MCF 10A (cell line): ENCODE measurements at places on chromosomes 2 and 18.

- no peaks in the 10 kb centered on the region for H3K4me1 ChIP-seq
- no peaks in the 10 kb centered on the region for H3K27me3 ChIP-seq
- no peaks in the 10 kb centered on the region for H3K36me3 ChIP-seq
- H3K4me3 ChIP-seq = no peak overlapping the region
Measured at GRCh38 chr18:79552696-79553095, 126.9 kb upstream of the CTDP1 start.

- no peaks in the 10 kb centered on the region for H3K36me3 ChIP-seq
- peaks cover 31% of the 10 kb centered on the region for H3K27me3 ChIP-seq
- H3K4me1 ChIP-seq = no peaks in the 10 kb centered on the region
- H3K4me3 ChIP-seq = no peak overlapping the region
Measured at GRCh38 chr2:224354632-224355211, 47.2 kb downstream of the FAM124B start.

DNA sequence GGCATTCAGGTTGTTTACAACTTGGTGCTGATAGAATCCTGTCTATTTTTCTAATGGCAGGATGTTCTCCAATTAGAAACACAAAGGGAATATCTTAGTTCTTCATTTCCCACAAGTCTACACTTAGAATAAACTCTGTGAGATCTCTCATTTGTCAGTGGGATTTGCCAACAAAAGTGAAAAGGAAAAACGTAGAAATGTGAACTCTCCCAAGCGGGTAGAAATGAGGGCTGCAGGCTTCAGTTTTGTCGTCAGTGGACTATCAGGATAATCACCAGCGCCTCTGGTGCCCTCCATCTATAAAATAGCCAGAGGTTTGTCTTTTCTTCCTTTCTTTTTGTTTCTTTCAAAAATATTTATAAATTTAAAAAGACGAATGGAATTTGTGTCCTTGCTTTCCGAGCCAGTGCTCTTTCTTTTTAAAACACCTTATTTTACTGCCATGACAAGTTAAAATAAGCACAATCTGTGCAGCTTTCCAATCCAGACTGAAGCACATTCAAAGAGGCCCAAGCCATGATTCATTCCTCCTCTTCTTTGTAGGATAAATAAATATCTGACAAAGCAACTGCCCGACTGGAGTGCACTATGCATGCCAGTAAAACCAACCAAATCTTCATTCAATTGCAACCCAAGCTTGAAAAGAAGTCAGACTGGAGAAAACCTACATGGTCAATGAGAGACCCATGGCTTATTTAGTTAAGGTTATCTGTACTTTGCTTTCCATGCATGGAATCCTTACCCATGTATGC, 185.8 kb downstream of the ANKRD44 start:
- H3K4me1 ChIP-seq = no peaks in the 10 kb centered on the region
- H3K36me3 ChIP-seq = no peaks in the 10 kb centered on the region
- H3K4me3 ChIP-seq = no peak overlapping the region

GRCh38 chr2:11611251-11611650, 58.7 kb downstream of the NTSR2 start:
- peaks cover 12% of the 10 kb centered on the region for H3K36me3 ChIP-seq
- H3K27ac ChIP-seq = peak overlapping the region; percentile 59
- H3K4me1 ChIP-seq = peaks cover 6% of the 10 kb centered on the region

- no peaks in the 10 kb centered on the region for H3K27me3 ChIP-seq
- H3K36me3 ChIP-seq = no peaks in the 10 kb centered on the region
- H3K27ac ChIP-seq = no peak overlapping the region
- H3K4me1 ChIP-seq = peaks cover 3% of the 10 kb centered on the region
Measured at GRCh38 chr18:58136879-58137278, 92.9 kb downstream of the NEDD4L start.

GRCh38 chr2:118048401-118048800, 34.5 kb upstream of the CCDC93 start:
- peaks cover 27% of the 10 kb centered on the region for H3K27me3 ChIP-seq
- H3K4me3 ChIP-seq = no peak overlapping the region
- DNase-seq = no peak
- no peaks in the 10 kb centered on the region for H3K36me3 ChIP-seq

- H3K4me3 ChIP-seq = no peak overlapping the region
- H3K27me3 ChIP-seq = no peaks in the 10 kb centered on the region
- DNase-seq = no peak
- no peaks in the 10 kb centered on the region for H3K4me1 ChIP-seq
- H3K36me3 ChIP-seq = no peaks in the 10 kb centered on the region
Measured at GRCh38 chr2:62538756-62539155, 32.8 kb upstream of the TMEM17 start.

GRCh38 chr2:15623481-15623796, 31.8 kb downstream of the DDX1 start:
- DNase-seq = no peak
- no peaks in the 10 kb centered on the region for H3K4me1 ChIP-seq
- no peak overlapping the region for H3K4me3 ChIP-seq
- H3K27me3 ChIP-seq = no peaks in the 10 kb centered on the region

- no peaks in the 10 kb centered on the region for H3K36me3 ChIP-seq
- no peak overlapping the region for H3K27ac ChIP-seq
- no peak overlapping the region for H3K4me3 ChIP-seq
- H3K27me3 ChIP-seq = peaks cover 20% of the 10 kb centered on the region
- peaks cover 13% of the 10 kb centered on the region for H3K4me1 ChIP-seq
Measured at GRCh38 chr2:173393186-173393585, 38.5 kb downstream of the CDCA7 start.

DNA sequence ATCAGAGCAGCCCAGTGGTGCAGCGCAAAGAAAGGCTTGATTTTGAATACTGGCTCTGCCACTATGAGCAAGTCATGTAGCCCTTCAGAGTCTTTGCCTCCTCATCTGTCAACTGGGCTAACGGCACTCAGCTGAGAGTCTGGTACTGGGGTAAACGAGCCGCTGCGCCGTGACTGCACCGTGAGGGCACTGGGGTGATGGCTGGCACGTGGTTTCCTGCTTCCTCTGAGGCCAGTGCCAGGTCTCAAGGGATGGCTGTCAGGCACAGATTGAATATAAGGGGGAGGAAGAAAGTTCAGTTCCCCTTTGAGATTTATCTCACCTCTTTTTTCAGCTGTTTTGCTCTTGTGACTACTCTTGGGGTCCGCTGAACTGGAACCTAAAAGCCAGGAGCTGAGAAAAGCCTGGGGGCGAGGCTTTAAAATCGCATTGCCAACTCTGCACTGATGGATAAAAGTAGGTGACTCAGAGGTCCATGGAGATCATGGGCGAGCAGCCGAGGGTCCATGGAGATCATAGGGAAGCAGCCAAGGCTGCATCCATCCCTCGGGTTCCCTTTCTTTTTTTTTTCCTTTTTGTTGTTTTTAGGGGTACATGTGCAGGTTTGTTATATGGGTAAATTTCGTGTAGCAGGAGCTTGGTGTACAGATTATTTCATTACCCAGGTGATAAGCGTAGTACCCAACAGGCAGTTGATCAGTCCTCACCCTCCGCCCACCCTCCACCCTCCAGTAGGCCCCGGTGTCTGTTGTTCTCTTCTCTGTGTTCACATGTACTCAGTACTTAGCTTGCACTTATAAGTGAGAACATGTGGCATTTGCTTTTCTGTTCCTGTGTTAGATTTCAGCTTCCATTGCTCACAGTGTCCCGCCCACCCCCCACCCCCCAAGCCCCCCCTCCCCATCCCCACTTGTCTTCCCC, 114.3 kb downstream of the SPP2 start:
- H3K4me1 ChIP-seq = peaks cover 24% of the 10 kb centered on the region
- H3K27ac ChIP-seq = no peak overlapping the region
- H3K4me3 ChIP-seq = no peak overlapping the region
- H3K27me3 ChIP-seq = no peaks in the 10 kb centered on the region
- H3K36me3 ChIP-seq = no peaks in the 10 kb centered on the region

DNA sequence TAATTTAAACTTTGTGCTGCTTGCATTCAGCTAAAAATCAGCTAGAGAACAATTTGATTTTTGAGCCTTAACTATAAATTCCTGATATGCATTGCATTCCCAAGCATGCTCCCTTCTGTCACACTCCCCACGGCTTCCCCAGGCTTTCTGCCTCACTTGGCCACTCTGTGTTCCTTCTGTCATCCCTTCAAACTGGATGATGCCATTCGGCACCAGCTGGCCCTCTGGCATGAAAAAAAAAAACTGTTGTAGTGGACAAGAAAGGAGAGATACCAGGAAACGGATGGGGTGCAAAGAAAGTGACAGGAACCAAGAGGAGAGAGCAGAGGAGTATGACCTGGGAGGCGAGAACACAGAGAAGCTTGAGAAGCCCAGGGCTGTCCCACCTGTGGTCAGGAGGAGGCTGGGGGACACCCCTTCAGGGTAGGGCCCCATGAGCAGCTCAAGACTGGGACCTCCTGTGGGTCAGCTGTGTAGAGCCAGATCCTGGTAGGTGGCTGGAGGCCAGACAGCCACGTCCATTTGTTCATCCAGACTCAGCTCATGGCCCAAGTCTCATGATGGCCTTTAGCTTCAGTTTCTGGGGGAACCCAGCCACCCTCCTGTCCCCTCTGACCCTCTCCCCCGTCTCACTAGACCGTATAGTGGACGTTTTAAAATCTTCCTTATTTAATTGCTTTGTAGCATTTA, 211.8 kb downstream of the GBX2 start:
- peaks cover 14% of the 10 kb centered on the region for H3K36me3 ChIP-seq
- no peaks in the 10 kb centered on the region for H3K4me1 ChIP-seq
- no peak overlapping the region for H3K4me3 ChIP-seq
- DNase-seq = no peak
- peak overlapping the region; percentile 39 for H3K27ac ChIP-seq

- no peak overlapping the region for H3K4me3 ChIP-seq
- no peaks in the 10 kb centered on the region for H3K27me3 ChIP-seq
- peak; percentile 60 for DNase-seq
- no peaks in the 10 kb centered on the region for H3K4me1 ChIP-seq
Measured at GRCh38 chr2:135913727-135914365, 37.6 kb upstream of the MCM6 start.

GRCh38 chr18:8996771-8997432, 105.6 kb upstream of the NDUFV2 start:
- H3K4me3 ChIP-seq = no peak overlapping the region
- no peak overlapping the region for H3K27ac ChIP-seq
- DNase-seq = peak; percentile 38

- H3K36me3 ChIP-seq = no peaks in the 10 kb centered on the region
- DNase-seq = no peak
- no peak overlapping the region for H3K27ac ChIP-seq
- no peaks in the 10 kb centered on the region for H3K27me3 ChIP-seq
- H3K4me3 ChIP-seq = no peak overlapping the region
Measured at GRCh38 chr2:114724454-114724853, 282.0 kb downstream of the DPP10 start.

GRCh38 chr2:200538139-200538538, 12.1 kb downstream of the SGO2 start:
- no peaks in the 10 kb centered on the region for H3K27me3 ChIP-seq
- H3K4me3 ChIP-seq = no peak overlapping the region
- no peaks in the 10 kb centered on the region for H3K4me1 ChIP-seq
- H3K27ac ChIP-seq = no peak overlapping the region

DNA sequence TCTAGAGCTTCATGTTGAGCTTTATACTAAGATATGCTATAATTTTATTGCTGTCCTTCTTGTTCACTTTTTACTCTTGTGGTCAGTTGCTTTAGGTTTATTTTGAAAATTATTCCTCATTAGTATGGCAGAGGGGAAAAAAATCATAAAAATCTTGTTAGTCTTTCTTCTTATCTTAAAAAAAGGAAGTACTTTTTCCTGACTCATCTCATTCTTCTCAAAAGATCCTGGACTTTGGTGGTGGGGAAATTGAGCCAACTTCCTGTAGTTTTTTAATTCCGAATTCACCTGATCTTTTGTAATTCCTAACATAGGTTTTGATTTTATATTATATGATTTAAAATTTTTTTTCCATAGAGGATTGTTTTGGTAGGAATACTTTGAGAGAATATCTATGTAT, 3.8 kb downstream of the SLC4A1AP start:
- peaks cover 14% of the 10 kb centered on the region for H3K4me1 ChIP-seq
- H3K36me3 ChIP-seq = peaks cover 73% of the 10 kb centered on the region
- no peak overlapping the region for H3K4me3 ChIP-seq
- DNase-seq = no peak
- no peak overlapping the region for H3K27ac ChIP-seq

GRCh38 chr2:64613276-64613675, 40.4 kb downstream of the SERTAD2 start:
- no peaks in the 10 kb centered on the region for H3K36me3 ChIP-seq
- H3K27me3 ChIP-seq = peaks cover 9% of the 10 kb centered on the region
- H3K4me3 ChIP-seq = no peak overlapping the region
- DNase-seq = no peak
- H3K4me1 ChIP-seq = peaks cover 11% of the 10 kb centered on the region

- peak; percentile 72 for DNase-seq
- no peaks in the 10 kb centered on the region for H3K36me3 ChIP-seq
- H3K4me3 ChIP-seq = no peak overlapping the region
Measured at GRCh38 chr2:42086500-42086953, 38.7 kb downstream of the PKDCC start.

GRCh38 chr18:23593720-23594119, 7.4 kb upstream of the NPC1 start:
- H3K4me3 ChIP-seq = no peak overlapping the region
- no peaks in the 10 kb centered on the region for H3K27me3 ChIP-seq
- peak; percentile 78 for DNase-seq
- H3K27ac ChIP-seq = peak overlapping the region; percentile 81
- peaks cover 6% of the 10 kb centered on the region for H3K36me3 ChIP-seq
